ENCODE measurements at places on chromosomes 11 and 22.
A peak's percentile ranks its signal among the peaks of the same experiment; 100 is the strongest.

GRCh38 chr22:30438559-30438958 is 13.0 kb downstream of the MTFP1 start:
- DNase-seq, result no peak

DNA sequence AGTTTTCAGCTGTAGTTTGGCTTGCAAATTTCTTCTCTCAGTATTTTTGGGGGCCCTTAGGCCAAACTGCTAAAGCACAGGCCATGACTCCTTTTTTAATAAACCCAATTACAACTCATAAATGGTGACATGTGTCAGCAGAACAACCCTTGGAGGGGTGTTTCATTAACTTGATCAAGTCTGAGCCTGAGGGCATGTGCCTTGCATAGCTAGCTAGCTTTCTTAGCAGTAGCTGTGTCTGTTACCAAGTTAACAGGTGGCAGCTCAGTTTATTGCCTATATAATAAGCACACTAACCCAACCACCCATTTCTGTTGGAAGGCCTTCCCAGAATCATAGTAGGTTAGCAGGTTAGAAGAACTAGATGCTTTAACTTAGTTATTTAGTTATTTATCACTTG is 950.3 kb upstream of the CCDC90B start:
- no peak for DNase-seq

- peak; percentile 79 for DNase-seq
Observed at GRCh38 chr11:1839924-1840779, 1.4 kb downstream of the TNNI2 start.

DNA sequence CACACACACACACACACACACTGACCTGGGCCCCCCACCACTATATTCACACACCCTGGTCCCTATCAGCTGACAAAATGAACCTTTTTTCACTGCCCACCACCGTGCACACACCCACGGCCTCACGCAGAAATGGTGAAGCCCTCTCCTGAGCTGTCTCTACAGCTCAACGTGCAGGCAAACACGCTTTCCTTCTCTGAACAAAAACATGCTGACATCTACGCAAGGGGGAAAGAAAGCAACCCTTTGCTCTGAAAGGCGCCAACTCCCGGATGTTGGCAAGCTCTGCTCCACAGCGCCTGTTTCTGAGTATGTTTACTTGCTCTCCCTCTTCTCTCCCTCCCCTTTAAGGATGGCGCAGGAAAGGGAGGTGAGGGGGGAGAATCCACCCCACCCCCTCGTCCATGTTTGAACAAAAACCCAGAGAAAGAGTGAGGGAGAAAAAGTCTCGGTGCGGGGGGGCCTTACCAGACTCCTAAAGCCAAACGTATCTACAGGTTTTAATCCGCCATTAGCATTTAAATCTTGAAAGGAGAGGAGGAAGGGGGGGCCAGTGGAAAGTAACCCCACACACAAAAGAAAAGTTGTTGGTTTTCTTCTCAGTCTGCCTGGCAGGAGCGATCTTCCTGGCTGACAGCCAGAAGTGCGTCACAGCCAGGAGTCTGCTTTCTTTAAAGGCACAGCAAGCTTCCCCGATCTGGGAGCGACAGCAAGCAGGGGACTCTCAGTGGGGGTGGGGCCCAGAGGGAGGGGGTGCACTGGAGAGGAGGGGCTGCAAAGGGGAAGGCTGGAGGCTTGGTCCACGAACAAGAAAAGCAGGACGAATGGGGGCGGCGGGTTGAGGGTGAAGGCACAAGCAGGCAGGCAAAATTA is 39.6 kb downstream of the NUMA1 start:
- DNase-seq, result peak; percentile 70

- no peak for DNase-seq
Observed at GRCh38 chr11:134752526-134752925, 340.5 kb upstream of the B3GAT1 start.

DNA sequence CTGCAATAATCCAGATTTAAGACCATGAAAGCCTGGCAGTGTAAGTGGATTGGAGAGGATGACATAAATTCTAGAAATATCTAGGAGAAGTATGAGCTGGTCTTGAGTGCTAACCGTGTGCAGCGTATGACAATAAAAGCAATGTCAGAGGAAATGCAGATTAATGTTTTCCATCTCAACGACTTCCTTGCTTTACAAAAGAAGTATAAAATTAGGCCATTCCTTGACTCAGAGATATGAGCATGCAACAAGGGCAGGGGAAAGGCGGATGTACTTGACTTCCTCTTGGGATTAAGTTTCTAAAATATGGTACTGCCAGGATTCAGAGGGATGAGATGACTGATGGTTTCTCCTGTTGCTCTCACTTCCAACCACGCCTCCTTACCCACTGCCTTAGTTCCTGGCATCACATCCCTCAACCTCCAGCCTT is 32.3 kb downstream of the ADAMTS15 start:
- peak; percentile 1 for DNase-seq

DNA sequence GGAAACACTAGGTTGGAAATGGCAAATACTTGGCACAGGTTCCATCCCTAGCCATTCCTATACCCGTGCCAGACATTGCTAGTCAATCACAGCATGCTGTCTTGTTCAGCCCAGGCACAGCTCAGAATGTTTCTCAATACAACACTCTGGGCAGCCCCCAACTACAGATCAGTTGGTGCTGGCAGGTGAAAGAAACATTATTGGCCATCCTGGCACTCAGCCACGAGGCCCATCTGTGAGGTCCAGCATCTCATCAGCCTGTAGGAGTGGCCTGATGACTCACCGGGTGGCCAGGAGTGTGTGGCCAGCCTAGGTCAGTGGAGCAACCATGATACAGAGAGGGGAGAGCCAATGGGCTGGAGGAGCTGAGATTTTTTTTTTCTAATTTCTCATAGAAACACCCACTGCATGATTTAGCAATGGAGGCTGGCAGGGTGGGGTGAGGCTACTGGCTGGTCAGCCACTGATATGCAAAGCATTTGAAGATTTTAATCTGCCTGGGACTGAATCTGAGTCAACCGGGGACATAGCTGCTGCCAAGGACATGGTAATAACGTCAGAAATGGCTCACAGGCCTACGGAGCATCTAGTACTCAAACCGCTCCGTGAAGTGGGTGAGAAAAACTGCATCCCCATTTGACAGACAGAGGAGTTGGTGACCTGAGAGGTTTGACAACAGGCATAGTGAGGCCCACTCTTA is 5.4 kb downstream of the MYO18B start:
- no peak for DNase-seq

- DNase-seq, result peak; percentile 57
Observed at GRCh38 chr11:57249384-57250319, 12.6 kb upstream of the APLNR start.

DNA sequence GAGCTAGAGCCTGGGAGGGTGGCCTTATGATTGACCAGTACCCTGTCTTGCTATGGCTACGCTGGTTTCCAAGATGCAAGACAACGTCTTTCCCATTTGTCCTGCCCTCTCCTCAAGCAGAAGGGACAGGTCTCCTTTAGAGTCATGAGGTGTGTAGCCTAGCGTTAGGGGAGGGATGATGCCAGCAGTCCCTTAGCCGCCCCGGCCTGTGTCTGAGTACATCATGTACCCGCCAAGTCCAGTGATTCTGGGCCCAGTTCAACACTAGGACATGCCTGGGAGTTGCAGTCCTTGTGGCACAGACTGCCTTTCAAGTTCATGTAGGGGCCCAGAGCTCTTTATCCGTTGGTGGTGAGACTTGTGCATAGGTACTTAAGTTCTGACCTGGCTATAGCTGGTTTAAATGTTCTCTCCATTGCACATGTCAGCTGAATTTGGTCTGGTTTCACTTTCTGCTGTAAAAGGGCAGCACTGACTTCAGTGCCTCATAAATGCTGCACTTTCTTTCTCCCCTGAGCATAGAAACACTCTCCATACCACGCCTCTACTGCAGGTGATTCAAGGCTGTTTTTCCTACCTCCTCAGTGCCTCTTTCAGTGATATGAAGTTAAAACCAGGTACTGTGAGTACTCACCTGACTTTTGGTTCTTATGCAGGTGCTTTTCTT is 151.1 kb downstream of the METTL15 start:
- no peak for DNase-seq

DNA sequence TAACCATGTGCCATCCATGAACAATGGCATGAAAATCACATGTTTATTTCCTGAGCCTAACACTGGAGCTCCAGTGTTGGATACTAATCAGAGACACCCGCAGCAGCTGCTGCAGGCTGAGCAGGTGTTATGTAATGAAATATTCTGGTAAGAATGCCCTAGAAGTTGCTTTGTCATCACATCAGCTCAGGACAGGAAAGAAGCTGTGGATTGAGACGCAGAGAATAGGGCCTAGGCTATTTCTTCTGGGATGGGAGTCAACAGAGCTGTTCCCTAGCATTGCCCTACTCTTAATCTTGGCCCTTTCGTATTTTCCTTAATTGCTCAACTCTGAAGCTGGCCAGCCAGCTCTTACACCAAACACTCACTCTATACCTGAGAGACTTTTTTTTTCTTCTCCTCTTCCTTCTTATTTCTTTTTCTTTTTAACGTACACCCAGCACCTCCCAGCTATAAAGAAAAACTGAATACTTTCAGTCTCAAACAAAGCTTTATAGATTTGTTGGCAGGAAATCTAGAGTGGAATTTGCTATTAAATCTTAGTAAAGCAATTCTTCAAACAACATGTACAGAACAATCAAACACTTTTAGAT is 31.9 kb downstream of the RASSF10 start:
- no peak for DNase-seq

DNA sequence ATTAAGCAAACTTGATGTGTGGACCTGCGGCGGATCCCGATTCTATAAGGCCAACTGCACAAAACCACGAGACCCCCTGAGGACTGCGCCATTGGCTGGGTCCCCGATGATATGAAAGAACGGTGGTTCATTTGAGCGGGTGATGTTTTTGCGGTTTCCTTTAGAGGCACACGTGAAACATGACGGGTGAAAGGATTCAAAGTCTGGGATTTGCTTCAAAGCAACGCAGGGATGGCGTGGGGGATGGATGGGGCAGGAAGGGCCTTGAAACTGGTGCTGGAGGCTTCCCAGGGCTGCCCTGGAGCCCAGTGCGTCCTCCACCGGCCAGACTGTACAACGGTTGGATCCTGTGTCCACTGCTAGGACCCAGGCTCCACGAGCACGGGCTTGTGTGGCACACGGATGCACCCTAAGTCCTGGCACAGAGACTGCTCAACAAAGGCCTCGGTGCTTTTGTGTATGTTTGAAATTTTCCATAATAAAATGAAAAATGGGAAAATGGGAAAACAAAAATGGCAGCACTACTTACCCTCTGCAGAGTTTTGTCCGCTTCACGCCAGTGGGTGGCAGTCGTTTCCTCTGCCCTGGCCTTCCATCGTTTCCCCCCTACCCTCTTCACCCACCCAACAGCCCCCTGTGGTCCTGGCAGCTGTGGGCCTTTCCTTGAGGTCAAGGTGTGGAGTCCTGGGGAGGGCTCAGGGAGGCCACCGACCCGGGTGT is 3.6 kb downstream of the ASCL2 start:
- DNase-seq, result no peak

DNA sequence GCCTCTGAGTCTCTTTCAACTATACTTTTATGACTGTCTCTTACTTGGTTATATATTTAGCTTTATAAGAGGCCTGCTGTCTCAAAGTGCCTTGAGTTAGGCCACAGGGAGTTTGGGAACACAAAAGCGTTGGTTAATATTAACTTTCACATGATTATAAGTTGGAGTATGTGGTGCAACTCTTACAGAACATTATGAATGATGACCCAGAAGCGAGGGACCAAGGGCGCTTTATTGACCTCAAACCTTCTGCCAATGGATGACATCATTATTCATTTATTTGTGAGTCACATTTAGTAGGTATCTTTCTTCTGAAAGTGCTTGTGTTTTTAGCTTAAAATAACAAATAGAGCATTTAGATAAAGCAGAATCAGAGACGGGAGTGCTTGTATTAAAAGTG is 298.0 kb upstream of the ZC3H12C start:
- DNase-seq, result no peak

GRCh38 chr11:58786693-58787092 is 55.0 kb upstream of the GLYAT start:
- DNase-seq, result no peak

DNA sequence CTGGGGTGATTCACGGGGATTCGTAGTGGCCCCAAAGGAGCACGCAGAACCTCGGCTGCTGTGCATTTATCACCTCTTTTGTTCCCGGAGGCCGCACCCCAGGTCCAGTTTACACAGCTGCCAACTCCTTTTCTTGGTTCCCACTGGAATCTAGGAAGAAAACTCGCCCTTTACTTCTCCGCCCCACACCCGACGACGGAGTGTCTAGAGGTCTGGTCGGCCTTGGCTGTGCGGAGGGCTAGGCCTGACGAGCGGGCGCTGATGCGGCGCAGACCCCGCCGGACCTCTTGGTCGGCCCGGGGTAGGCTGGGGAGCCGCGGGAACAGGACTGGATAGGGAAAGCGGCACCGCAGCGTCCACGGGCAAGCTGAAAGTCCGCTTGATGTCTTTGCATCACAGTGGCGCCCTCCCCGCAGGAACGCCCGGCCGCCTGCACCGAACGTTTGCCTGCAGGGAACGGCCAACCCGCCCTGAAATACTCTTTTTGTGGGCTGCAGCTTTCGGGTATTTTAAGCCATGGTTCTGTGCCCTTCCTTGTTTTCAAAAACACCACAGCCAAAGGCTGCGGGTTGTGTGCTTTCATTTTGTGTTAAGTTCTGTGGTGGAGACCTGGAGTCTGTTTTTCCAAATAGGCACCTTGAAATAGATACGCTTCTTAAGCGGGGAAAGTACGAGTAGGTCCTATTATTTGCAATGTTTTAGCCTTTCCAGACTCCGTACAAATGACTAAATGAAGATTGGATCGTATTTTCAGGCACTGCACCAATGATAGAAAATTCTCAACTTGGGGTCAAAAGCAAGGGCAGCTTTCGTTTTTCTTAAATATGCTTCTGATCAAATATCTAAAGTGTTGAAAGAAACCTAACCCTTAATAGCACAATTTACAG is 829 bp upstream of the ZBED5 start:
- DNase-seq, result peak; percentile 45

DNA sequence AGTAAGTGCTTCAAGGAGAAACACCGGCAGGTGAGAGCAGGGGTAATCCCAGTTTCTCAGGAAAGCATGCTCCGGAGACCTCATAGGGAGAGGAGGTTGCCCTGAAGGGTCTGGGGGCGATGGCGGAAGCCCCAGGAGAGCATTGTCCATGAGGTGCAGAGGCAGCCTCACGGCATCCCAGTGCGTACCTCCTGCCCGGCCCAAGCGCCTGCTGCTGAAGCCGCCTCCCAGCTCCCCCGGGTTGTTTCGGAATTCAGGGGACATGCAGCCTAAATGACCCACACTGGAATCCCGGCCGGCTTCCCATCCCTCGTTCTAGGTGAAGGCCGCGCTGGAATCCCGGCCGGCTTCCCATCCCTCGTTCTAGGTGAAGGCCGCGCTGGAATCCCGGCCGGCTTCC is 2.7 kb downstream of the ZBED4 start:
- DNase-seq, result no peak

DNA sequence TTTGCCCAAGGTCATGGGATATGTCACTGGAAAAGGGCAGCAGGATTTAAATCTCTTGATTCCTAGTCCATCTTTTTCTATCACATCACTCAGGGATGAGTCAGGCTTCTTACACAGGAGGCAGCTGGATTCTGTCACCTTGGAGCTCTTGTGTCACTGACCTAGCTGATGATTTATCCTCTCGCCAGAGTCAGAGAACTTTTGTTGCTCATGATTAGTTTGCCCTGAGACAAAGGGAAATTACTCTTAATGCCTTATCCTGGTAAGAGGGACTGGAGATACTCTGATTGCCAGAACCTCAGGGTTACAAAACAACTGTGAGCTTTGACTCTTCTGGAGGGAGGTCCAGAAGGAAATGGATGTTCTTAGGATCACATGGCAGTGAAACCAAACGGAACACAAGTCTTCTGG is 10.1 kb downstream of the COA4 start:
- DNase-seq, result no peak

All from GM13976 (cell line).